ENCODE measurements at places on chromosomes 2 and 18.

DNA sequence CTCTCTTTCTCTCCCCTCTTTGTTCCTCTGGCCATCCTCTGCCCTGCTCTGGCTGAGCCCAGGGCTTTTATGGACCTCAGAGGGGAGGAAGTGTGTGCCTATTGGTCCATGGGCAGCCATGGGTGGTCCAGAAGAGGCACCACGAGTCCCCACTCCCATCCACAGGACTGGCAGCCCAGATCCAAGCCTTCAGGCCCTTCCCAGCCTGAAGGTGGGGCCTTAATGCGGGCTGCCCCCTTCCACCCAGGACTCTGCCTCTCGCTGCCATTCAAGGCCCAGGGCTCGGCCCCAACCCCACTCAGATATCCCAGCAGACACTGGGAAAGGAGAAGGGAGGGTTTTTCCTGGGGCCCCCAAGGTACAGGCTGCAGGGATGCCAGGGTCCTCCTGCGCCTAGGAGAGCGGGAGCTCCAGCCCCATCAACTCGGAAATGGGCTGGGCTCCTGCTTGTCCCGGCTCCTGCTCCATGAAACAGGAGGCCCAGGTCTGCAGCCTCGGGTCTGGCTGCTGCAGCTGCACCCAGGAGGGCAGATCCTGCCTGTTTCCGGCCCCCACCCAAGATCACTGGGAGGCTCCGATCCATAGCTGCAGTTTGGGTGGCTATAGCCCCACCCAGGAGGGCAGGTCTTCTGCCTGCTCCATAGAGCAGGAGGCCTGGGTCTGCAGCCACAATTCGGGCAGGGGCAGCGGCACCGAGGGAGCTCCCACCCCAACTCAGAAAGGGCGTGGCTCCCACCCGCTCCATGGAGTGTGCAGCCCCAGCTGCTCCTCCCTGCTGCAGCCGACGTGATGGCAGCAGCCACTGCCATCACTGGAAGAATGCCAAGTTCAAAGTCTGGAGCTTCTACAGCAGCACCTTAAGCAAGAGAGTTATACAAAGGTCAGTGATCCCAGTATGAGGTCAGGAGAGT is 116.6 kb upstream of the RBBP8 start:
- no peak for DNase-seq

- DNase-seq: no peak
Measured at GRCh38 chr18:59928201-59928600, 28.4 kb downstream of the PMAIP1 start.

DNA sequence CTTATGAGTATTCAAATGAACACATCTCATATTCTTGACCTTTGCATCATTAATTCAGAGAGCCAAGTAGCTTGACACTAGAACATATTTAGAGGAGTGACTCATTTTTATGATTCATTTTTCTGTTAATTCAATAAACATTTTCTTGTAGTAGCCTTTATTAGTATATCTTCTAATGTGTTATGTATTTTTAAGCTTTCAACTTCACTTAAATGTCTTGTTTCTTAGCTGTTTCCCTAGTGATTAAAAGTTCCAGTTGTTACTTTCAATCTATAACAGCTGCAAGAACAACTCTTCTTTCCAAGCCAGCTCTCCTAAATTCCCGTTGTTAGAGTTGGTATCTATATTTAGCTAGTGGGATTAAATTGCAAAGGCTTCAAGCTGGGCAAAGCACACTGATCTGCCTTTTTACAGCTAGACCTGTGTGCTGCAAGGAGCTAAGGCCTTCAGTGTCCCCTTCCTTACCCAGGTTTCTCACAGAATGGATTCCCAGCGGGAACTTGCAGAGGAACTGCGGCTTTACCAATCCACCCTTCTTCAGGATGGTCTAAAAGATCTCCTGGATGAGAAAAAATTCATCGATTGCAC is at the start of gene KLHL41:
Gene KLHL41 (plus strand): TSS at position 405 of the 588 bp plus-strand sequence. CDS start 77 bp downstream, at position 482.
- no peak for DNase-seq

DNA sequence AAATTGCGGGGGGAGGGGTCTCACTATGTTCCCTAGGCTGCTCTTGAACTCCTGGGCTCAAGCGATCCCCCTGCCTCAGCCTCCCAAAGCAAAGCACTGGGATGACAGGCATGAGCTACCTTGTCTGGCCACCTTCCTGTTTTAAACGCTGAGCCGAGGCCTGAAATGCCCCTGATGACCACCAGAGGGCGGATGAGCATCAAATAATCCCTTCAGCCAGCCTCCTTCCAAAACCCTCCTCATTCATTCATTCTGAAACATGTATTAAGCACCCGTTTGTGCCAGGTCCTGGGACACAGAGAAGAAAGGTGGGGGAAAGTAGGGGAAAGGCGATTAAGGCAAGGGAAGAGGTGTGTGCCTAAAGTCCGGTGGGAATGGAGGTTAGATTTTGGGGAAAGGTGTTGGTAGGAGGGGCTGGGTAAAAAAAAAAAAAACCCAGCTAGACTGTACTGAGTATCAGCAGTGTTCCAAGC is 30.7 kb upstream of the PTMA start:
- DNase-seq: peak; percentile 82

GRCh38 chr2:8158711-8159110 is 523.1 kb upstream of the ID2 start:
- no peak for DNase-seq

DNA sequence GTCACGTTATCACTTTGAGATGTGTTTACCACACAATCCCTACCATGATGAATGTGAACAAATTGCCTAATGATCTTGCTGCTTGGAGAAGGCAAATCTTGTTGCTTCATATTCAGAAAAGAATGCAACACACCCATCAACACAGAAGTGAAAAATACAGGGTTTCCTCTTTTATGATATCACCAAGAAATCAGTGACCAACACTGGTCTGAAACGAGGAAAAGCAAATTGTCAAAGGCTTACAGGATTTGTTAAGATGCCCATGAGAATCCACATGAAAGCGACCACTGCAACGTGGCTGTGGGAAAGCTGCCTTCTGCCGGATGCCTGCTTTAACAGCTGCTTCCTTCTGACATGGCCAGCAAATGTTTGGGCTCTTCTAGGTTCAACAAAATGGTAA is 397.6 kb upstream of the LRATD1 start:
- DNase-seq: no peak

DNA sequence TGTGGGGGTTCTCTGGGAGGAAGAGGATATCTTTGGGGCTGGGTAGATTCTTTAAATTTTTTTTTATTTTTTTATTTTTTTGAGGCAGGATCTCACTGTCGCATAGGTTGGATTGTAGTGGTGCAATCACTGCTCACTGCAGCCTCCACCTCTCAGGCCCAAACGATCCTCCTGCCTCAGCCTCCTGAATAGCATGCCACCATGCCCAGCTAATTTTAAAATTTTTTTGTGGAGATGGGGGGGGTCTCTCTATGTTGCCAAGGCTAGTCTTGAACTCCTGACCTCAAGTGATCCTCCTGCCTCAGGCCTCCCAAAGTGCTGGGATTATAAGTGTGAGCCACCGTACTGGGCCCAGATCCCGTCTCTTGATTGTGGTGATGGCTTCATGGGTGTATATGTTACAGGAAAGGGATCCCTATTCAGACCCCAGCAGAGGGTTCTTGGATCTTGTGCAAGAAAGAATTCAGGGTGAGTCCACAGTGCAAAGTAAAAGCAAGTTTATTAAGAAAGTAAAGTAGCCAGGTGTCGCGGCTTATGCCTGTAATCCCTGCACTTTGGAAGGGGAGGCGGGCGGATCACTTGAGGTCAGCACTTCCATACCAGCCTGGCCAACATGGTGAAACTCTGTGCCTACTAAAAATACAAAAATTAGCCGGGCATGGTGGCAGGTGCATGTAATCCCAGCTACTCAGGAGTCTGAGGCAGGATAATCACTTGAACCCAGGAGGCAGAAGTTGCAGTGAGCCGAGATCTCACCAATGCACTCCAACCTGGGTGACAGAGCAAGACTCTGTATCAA is 2.0 kb upstream of the C2orf68 start:
- DNase-seq: no peak

DNA sequence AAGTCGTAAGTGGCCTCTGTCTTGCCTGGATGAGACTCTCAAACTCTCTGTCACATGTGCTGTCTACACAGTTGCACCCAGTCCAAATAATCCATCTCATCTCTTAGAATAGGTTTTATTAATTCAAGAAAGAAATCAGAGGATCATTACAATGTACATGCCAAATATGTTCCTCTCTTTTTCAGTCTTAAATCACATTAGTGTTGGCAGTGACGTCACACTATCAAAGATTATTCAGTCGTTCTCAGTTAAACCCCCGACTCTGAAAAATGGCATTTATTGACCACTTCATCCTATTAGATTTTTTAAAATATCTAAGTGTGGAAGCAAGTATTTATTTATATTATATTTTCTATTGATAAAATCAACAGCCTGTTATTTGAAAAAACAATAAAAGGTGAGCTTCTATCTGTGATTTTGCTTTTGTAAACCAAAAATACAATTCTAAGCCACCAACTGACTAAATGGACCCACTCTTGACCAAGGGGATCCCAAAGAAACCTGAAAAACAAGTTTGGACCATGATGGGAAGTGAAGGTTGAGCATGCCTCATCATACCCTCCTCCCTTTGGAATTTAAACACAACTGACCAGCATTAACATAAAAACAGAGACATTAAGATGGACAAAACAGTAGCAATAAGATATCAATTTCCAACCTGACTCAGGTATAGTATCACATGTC is 1894.4 kb upstream of the LRRTM1 start:
- no peak for DNase-seq

GRCh38 chr2:68692511-68692910 is 42.1 kb upstream of the ARHGAP25 start:
- DNase-seq: no peak

DNA sequence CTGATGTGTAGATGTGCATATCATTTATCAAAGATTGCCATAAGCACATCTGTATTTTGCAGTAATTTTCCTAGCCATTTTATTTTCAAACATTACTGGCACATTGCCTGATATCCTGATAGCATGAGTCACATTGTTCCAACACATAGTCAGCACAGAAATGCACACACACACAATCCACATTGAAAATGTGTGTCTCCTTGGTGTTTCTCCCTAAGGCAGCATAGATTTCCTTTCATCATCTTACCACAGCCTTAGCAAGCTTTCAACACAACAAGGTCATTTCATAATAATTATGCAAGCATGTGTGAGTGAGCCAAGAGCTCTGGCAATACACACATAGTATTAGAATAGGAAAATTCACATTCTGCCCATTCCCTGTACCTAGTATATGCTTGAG is 245.4 kb upstream of the MEIS1 start:
- DNase-seq: no peak

DNA sequence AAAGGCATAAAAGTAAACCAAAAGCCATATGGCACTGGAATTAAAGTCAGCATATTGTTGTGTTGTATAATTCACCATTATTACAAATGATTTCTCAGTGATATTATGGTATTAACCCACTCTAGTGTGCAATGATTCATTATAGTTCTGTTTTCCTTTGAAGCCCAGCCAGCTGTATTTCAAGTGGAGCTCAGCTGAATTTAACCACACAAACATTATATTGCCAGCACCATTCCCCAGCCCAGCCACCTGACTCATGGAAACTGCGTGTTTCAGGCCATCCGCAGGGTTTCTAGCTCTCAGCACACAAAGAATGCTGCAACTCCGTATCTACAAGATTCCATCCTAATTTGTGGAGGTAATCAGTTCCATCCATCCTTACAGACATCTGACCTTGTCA is 166.8 kb upstream of the CHAC2 start:
- DNase-seq: no peak

- no peak for DNase-seq
Measured at GRCh38 chr2:101007415-101008345, 5.6 kb downstream of the RPL31 start.

DNA sequence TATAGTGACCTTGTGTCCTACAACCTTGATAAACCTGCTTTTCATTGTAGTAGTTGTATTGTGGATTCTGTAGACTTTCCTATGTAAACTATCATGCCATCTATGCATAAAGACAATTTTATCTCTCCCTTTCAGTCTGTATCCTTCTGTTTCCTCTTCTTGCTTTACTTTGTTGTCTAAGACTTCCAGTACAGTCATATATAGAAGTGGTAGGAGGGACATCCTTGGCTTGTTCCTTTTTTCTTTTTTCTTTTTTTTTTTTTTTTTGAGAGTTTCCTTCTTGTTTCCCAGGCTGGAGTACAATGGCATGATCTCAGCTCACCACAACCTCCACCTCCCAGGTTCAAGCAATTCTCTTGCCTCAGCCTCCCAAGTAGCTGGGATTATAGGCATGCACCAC is 39.7 kb downstream of the UBE2F start:
- no peak for DNase-seq

DNA sequence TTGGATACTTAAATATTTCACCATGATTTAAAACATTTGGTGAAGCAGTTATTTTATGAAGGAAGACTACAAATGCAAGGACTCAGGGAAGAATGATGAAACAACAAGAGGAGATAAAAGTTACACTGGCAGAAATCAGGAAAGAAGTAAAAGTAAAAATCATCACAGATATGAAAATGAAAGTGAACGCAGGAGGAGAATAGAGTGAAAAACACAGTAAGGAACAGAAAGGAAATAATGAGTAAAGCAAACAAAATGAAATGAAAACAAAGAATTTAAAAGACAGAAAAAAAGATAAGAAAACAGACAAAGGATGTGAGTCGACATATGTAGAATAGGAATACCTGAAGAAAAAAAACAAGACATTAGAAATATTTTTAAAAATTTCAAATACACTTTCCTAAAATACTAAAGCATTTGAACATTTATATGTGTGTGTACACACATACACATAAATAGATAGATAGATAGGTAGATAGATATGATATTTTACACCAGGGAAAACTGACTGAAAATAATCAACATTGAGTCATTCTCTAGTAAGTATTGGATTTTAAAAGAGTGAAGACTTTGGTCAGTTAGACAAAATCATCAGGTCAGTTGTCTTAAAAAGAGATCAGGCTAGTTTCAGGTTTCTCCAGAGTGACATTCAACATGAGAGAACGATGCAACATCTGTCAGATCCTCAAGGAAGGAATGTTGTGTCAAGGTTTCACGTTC is 12.1 kb upstream of the KDSR start:
- no peak for DNase-seq

GRCh38 chr18:45666520-45666919 is 51.2 kb downstream of the SLC14A2 start:
- no peak for DNase-seq

DNA sequence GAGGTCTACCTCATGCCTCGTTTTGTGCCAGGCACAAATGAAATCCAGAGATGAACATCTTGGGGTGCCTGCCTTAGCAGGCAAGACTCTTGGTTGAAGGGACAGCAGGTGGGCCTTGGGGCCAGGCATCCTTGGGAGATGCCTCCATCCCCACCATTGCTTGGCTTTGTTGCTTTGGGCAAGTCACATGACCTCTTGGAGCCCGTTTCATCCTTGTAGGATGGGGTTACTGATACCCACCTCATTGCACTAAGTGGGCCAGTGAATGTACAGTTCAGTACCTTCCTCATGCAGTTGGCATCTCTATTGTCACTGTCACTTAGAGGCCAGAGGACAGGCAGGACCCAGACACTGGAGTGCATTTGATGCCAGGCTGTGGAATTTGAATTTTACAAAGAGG is 195.5 kb downstream of the LDLRAD4 start:
- DNase-seq: no peak
